ENCODE measurements at places on chromosomes 1 and 21.
A peak's percentile ranks its signal among the peaks of the same experiment; 100 is the strongest.

GRCh38 chr1:18134324-18135046 lies 26.9 kb downstream of the IGSF21 start:
- DNase-seq = no peak

DNA sequence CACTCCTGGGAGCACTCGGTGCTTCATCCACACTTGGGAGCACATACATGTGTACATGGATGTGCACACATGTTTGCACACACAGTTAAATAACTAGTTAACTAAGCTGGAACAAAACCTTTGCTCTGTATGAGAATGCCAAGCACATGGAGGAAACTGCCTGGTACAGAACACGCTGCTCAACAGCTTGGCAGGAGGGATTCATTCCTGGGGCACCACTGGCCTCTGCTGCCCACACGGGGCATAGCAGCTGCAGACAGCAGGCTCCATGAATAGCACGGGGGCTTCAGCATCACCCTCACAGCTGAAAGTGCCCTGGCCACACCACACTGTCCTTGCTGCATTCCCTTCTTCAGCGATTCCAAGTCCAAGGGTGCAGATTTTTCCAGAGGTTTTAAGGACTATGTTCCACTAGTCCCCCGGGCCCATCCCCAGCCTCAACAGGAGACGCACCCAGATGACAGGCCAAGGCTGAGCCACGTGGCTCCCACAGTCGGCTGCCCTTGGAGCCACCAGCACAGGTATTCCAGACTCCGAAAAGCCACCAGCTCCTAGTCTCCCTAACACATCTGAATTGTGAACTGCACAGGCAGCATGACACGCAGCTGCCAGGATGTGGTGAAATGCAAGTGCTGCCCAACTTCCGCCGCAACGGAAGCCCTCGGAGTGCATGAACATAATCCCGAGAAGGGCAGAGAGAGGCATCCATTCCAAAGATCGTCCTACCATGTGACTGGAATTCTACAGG lies 16.9 kb downstream of the NPHP4 start:
- DNase-seq = peak; percentile 49

- DNase-seq = no peak
Observed at GRCh38 chr1:184164536-184164935, 113.0 kb downstream of the TSEN15 start.

GRCh38 chr1:8844501-8845006 lies 27.1 kb upstream of the RERE start:
- no peak for DNase-seq

DNA sequence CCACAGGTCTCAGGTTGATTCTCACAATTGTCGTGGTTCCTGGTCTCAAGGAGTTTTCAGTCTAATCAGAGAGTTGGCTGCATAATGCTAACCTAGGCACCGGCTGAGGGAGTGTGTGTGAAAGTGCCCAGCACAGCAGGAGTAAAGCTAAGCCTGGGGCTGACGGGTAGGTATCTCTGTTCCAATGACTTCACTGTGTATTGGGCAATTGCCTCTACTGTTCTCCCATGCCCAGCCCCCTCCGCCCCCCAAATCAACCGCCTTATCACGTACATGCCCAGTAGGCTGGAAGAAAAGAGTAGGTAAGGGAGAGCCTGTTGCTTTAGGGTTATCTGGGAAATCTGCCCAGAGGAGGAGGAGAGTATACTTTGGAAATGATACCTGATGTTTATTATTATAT lies 54.7 kb downstream of the MRPS6 start:
- no peak for DNase-seq

DNA sequence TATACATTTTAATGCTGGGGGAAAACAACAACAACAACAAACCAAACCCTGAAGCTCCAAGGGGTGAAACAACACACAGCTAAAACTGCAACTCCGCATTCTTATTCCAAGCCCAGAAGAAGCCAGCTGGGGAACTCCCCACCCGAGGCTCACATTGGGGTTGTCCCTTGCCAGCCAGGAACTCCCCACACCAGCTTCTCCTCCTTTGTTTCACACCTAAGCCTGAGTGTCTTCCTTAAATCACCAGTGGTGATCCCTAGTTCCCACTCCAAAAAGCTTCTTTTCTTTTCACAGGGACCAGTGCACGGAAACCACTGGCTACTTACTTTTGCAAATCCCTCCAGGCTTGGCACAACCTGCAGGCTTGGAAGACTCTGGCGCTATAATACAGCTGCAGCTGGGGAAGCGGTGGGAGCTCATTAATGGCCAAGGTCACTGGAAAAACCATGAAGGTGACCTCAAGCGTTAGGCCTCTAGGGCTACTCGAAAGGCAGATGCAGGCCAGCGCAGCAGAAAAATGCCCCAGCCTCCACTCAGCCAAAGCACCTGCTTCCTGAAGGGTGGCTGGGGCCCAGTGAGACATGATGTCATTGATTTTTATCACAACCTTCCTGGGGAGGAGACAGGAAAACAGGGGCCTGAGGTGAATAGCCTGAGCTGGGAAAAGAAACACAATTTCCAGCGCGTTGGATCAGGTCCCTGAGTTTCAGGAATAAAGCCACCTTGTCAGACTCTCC lies 40.1 kb downstream of the TLR5 start:
- DNase-seq = no peak

DNA sequence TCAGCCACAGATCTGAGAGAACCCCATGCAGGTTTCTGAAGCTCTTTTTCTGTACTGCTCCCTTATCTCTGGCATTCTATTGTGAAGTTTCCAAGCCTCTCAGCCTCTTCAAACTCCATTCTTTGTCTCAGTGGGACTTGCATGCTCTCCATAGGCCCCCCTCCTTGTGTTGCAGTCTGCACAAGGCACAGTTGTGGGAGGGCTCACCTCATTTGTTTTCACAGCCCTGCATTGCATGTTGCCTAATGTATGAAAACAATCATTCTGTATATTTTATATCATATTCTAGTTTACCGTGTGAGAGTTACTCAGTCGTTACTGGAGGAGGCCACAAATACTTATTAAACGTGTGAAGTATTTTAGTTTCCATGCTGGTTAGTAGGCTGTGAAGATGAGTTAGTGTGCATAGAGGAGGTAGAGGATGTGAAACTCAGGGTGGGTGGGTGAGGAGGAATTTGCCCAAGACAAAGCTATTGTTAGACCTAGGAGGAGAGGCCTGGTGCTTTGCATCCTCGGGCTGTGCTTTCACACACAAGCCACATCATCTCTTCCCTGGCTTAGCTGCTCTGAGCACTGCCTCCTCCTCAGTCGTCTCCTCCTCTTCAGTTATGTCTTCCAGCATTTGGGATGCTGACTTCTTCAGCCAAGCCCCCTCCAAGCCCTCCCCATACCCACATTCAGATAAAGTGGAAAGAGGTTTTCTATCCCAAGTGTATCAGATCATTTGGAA lies 7.8 kb upstream of the CHI3L2 start:
- peak; percentile 76 for DNase-seq

DNA sequence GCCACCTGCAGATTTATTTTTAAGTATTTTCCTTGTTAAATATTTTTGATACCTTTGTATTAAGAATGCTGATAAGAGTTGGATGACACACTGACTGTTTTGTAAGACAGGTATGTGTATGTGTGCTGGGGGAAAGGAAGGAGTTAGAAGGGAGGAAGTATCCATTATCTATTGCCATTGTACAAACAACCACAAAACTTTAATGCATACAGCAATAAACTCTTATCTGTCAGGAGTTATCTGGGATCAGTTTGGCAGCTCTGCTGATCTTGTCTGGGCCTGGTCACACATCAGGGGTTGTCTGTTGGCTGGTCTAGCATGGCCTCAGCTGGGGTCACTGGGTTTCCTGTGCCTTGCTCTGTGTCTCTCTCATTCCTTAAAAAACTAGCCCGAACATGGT lies 423.9 kb upstream of the USP24 start:
- DNase-seq = no peak

DNA sequence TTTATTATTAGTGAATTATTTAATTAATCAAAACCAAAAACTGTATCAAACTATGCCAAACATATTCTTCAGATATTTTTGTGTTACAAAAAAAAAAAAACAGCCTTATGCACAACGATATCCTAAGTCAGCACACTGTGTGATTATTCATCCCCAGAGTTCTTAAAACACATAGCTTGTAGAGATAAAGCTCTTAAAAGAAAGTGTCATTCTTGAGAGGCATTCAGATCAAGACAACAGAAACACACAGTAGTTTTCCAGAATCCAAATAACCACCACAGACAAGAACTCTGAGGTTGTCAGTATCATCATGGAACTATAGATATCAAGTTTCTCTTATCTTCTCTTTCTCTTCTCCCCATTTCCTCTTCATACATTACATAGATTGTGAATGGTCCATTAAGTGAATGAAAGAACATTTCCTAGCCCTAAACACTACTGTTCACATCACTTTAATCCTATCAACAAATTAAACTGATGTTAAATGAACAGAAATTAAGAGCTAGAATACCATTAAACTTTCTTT lies 13.5 kb downstream of the ZZZ3 start:
- DNase-seq = peak; percentile 19

DNA sequence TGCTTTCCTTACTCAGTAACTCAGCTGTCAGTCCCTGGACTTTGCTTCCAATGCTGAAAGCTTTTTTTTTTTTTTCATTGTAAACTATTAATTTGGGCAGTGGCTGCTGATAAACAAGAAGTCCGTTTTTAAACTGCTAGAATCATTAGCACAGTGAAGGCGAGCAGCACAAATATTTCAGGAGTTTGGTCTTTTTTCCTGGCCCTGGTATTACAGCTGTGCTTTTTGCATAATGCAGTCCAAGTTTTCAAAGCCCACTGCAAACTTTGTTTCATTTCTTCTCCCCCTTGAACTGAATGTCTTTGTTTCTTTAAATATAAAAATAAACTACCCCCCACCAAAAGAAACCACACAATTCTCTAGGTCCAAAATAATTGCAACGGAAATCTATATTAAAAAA lies 6.6 kb downstream of the GLIS1 start:
- DNase-seq = no peak

- DNase-seq = no peak
Observed at GRCh38 chr1:234927312-234927970, 201.2 kb downstream of the TOMM20 start.

DNA sequence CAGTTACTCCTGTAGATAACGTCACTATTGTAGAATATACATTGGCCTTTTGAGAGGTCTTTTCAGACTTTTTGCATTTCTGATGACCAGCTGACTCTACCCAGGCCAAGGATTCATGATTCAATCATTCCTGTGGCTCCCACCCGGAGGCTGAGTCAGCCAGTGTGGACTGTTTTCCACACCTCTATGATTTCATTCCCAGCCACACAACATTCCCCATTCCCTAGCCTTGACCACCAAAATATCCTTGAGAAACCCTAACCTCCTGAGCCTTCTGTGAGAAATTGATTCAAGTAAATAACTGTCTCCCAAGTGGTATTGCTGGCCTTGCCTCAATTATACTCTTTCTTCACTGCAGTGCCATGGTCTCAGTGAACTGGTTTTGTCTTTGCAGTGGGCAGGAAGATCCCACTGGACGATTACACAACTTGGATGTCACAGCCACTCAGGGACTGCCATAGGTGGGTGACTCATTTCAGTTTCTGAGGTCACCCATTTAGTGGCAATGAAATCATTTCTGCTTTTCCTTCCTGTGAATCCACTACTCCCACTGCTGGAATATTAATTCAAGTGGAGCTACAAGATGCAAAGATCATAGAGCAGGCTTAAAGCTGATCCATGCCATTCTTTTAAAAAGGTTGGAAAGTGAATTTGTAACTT lies 518.6 kb upstream of the ZP4 start:
- no peak for DNase-seq

DNA sequence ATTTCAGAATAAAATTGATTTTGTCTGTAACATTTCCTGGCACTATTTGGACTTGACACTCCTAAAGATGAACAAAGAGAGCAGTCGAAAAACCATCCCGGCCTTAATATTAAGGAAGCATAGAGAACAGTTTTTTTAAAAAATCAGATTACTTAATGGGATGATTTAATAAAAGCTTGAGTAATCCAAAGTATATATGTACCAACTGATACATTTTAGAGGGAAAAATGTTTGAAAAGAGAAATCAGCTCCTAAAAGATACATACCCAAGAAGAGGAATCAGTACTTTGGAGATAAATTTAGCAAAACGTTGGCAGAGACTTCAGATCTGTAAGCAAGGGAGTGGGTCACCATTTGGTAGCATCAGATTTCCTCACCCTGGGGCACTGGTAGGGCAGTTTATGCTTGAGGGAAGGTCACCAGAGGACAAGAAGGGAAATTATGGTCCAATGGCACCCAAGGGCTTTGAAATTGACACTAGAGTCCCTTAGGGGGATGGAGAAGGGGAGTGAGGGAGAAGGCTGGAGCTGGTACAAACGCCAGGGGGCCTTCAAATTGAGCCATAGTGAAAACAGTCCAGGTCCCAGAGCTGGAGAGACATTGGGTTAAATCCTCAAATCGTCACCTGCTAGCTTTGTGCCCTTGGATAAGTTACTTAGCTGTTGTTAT lies 5.9 kb downstream of the SLAMF7 start:
- DNase-seq = no peak

- DNase-seq = no peak
Observed at GRCh38 chr1:151246786-151247185, 7.7 kb upstream of the PSMD4 start.

DNA sequence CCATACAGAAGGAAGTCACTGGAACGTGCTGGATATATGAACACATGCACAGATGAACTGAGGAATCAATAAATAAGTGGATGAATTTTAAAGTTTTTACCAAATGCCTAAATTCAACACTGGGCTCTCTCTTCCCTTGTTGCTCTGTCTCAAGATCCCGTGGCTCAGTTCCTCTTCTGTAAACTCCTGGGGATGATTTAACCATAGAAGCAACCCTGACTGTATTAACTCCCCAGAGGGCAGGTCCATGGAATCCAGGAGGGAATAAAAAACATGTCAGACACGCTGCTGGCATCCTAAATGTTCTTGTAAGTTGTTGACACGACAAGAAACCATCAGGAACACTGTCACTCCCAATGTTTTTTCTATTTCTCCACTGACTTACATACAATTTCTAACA lies 45.3 kb upstream of the GPR157 start:
- DNase-seq = no peak

GRCh38 chr1:171152549-171152948 lies 32.6 kb upstream of the FMO2 start:
- no peak for DNase-seq

GRCh38 chr1:3027611-3028371 lies 6.5 kb downstream of the ACTRT2 start:
- no peak for DNase-seq

DNA sequence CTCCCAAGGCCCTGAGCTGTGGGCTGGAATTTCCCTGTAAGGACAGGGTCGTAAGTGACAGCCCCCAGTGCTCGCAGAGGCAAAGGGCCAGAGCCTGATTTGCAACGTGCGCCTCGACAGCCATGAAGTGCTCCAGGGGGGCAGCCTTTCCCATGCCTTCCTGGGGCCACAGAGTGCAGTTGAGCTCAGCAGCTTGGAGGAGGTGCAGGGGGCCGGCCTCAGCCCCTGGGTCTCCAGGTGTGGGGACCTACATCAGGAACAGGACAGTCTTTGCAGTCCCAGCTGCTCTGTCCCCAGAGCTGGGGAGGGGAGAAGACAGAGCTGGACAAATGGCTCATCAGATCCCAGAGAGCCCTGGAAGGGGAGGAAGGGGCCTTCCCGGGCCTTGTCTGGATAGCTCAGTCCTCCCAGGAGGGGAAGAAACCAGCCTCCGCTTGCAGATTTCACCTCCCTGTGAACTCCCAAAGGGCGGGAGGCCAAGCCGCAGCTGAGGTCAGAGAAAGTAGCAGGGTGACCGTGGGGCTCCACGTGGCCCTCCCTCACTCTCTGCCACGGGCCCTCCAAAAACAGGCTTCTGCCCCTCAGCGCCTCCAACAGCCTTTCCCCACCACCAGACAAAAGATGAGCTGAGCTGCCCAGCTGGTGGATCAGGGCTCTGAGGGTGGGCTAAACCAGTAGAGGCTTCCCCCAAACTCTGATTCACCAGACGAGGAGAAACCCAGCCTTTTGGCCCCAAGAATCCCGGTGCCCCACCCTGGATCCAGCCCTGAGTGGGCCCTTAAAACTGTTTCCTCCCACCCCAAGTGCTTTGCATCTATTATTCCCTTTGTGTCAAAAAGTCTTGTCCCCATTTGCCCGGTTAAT lies 76.5 kb downstream of the DHRS3 start:
- no peak for DNase-seq

Measured in activated CD4-positive, alpha-beta T cell treated with anti-CD3 and anti-CD28 coated beads, Interleukin-2, Interleukin-4, amounts not matched to agents 100 ng/mL and 50 ng/mL, durations not matched to agents 16 hours and 8 hours (primary cell).